ENCODE measurements at places on chromosomes 2 and 18.

DNA sequence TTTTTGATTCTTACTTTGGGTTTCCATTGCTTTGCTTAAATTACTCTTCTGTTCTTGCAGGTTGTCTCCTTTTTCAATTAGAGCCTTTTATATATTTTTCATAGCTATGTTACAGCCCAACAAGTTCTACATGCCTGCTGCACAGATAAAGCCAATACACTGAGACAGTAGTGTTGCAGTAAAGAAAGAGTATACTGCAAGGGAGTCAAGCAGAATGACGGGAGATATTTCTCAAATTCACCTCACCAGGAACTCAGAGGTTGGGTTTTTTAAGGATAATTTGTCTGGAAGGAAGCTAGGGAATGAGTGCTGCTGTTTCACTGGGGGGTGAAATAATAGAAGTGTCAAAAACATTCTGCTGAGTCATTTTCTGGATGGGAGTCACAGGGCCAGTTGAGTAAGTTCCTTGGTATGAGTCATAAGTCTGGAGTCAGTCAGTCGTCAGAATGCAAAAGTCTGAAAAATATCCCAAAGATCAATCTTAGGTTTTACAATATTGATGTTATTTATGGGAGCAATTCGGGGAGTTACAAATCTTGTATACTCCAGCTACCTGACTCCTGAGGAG lies 193.0 kb upstream of the RGPD4 start:
- no peak for DNase-seq

DNA sequence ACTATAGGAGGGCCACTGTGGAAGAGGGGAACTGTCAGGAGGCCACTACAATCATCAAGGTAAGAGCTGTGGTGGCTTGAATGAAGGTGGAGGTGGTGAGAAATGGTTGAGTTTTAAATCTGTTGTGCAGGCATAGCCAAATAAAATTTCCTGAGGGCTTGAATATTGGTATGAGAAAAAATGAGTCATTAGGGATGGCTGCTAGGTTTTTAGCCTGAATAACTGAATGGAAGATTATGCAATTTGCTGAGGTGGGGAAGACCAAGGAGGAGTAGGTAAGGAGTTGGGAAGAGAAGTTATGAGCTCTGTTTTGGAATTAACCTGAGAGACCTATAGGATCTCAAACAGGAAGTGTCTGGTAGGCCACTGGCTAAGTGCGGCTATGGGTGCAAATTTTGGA lies 84.0 kb downstream of the KLHL14 start:
- no peak for DNase-seq

DNA sequence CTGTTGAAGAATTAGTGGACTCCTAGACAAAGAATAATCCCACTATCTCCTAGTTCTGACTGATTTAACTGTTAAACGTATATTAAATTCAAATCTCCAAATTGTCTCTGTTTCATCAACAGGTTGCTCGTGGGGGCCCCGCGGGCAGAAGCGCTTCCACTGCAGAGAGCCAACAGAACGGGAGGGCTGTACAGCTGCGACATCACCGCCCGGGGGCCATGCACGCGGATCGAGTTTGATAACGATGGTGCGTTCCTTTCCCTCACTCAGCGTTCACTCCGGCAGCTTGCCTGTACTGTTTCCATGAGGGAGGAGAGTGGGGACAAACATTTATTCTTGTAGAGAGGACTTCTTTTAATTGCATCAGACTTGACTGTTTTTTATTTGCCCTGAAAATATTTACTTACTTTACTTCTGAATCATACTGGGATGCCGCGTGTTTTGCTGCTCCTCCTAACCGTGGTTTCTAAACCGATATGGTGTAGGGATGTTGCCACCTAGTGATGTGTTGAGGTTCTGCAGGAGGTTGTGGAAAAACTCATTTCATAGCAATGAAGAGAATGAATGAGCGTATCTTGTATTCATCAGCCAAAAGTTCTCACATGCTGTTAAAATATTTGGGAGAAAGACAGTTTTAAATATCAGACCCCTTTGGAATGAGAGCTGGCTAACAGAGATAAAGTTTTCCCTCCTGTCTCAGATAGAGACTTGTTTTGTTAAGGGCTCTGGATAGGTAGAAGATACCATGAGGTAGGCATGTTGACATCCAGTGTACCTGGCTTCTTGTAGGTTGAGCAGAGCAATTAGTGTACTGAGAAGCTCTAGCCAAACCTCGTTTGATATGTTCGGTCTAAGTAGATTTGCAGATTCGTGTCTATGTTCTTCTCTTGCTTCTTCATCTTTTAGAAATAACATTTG lies 38.3 kb downstream of the ITGA6 start:
- DNase-seq = peak; percentile 32

GRCh38 chr2:226475650-226476049 lies 324.0 kb downstream of the IRS1 start:
- no peak for DNase-seq

- DNase-seq = no peak
Measured at GRCh38 chr2:74092275-74092674, 55.4 kb downstream of the BOLA3 start.

- no peak for DNase-seq
Measured at GRCh38 chr2:141455211-141455826, 675.5 kb downstream of the LRP1B start.

DNA sequence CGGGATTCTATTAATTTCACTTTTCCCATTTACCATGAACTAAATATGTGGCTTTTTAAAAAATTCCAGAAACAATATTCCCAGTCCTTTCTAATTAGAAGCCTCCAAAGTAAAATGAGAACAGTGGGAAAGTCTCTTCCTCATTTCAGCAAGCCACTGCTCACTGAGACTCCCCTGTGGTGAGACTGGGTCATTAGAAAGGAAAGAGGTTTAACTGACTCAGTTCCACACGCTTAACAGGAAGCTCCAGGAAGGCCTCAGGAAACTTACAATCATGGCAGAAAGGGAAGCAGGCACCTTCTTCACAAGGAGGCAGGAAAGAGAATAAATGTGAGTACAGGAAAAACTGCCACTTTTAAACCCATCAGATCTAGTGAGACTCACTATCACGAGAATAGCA lies 258.9 kb upstream of the CHAC2 start:
- DNase-seq = no peak

- no peak for DNase-seq
Measured at GRCh38 chr2:221205103-221205673, 366.9 kb downstream of the EPHA4 start.

DNA sequence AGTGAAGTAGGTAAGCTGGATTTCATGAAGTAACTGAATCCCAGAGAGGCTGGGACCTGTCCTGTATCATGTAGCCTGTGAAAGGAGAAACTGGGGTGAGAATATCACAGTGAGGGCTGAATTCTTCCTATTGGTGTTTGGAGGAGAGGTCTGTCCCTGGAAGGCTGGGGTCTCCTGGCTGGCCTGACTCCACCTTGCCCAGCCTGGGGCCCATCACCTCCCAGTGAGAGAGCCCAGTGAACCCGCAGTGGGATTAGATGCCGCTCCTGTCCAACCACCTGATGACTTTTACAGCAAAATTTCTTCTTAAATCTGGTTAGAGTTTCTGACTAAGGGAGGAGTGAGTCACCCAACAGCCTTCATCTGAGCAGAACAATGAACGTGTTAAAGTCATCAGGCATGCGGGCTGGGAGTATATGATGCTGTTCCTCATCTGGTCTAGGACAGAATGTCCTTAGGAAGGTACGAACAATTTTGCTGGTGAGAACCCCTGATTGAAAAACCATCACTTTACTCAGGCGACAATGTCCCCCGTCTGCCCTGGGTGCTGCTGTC lies 152.9 kb downstream of the LPIN1 start:
- DNase-seq = no peak

- no peak for DNase-seq
Measured at GRCh38 chr2:62185475-62186155, 10.3 kb upstream of the B3GNT2 start.

GRCh38 chr2:23615216-23616020 lies 230.4 kb downstream of the KLHL29 start:
- no peak for DNase-seq

- DNase-seq = no peak
Measured at GRCh38 chr2:182324665-182325064, 102.2 kb downstream of the PDE1A start.

DNA sequence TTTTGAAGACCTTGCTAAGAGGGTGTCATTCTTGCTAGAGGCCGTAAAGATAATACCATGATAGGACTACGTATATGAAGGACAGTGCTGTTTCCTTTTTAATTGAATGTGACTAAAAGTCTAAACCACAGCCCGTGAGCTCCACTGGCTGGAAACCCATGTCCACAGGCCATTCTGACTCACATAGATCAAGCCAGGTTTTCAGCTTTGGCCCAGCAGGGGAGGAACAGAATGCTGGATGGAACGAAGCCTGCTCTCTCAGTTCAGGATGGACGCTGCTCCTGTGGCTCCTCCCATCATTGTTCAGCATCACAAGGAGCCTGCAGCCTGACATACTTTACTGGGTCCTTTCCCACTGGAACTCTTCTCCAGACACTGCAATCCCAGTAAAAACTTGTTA lies 47.6 kb downstream of the ALPK2 start:
- no peak for DNase-seq

GRCh38 chr2:99183025-99183424 lies 2.0 kb downstream of the MRPL30 start:
- no peak for DNase-seq

DNA sequence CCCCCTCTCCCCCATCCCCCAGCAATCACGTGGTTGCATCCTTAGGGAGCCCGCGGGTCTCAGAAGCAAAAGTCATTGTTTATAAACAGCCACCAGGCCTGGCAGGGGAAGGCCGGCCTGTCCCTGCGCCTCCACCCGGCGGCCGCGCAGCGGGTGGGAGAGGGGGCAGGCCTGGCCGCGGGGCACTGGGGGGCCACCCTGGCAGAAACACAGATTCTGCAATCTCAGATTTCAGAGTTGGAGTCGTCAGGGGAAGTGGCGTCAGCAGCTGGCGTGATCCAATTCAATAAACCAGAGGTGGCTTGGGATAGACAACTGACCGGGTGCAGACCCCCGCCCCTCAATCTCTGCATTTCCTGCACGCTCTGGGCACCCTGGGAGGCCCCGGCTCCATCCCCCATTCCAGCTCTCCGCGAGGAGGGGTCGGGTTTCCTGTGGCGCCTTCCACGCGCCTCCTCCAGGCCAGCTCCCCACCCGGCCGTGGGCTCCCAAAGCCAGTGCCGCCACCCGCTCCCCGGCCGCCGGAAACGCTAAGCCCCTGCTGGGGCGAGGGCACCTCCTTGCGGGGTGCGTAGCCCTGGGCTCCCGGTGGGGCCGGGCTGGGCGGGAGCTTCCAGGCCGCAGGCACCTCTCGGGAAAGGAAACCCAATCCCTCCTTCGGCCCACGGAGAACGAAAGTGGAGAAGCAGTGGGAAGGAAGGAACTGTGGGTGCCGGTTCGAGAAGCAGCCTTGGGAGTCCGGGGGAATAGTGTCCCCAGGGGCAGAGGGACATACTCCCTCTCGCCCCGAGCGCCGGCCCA lies 1.1 kb downstream of the BIN1 start:
- no peak for DNase-seq

DNA sequence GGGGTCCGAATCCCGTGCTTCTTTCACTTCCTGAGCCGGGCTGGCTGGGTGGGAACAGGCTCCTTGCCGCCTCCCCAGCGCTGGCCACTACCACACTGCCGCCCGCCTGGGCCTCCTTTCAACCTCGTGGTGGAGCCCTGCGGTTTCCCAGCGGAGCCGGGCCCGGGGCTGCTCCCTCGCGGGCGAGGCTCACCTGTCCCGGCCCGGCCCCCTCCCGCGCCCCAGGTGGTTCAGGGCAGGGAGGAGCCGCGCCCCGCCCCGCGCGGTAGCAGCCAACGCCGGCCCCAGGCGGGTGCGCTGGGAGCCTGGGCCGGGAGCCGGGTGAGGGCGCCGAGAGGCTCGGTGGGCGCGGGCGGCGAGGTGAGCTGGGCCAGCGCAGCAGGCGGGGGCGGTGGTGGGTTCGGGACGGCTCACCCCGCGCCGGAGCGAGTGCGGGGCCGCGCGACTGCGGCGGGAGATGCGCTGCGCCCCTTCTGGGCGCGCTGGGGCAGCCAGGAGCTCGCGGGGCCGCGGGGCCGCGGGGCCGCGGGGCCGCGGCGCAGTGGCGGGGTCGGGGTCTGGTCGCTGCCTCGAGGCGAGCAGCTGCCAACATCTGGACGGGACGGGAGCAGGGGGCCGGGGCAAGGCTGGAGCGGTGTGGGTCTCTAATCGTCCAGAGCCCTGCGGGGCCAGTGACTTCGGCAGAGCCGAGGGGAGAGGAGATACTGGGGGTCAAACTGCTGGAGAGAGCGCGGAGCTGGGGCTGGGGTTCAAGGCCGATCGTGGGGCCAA lies at the start of gene LYPD6B:
TSS of gene LYPD6B (plus strand) at position 258 of the 771 bp plus-strand sequence. CDS start 92,250 bp downstream, outside the sequence.
- no peak for DNase-seq

DNA sequence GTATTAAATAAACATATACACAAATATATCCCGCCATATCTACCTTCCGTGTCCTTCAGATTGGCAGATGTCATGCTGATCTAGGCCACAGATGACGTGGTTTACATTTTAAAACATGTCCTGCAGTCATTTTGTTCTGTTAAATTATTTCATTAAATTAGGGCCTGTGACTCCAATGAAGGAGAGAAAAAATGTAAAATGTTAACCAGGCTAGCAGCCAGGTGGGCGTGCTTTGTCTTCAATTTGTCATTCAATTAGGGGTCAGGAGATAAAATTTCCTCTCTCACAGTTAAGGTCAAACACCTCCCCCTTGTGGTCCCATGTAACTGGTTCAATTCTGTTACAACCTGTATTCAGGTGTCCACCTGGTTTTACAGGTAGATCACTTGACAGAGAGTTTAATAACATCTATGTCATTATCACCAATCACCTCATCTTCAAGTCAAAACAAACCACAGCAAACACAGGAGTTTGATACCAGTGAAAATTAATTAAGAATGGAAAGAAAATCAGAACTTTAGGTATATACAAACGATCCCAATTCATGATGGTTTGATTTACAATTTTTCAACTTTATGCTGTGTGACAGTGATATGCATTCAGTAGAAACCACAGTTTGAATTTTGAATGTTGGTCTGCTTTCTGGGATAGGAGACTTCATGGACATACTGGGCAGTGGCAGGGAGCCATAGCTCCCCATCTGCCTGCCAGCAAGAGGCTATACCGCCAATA lies 339.4 kb downstream of the CMPK2 start:
- no peak for DNase-seq

GRCh38 chr18:31632356-31632755 lies 40.7 kb downstream of the TTR start:
- no peak for DNase-seq

DNA sequence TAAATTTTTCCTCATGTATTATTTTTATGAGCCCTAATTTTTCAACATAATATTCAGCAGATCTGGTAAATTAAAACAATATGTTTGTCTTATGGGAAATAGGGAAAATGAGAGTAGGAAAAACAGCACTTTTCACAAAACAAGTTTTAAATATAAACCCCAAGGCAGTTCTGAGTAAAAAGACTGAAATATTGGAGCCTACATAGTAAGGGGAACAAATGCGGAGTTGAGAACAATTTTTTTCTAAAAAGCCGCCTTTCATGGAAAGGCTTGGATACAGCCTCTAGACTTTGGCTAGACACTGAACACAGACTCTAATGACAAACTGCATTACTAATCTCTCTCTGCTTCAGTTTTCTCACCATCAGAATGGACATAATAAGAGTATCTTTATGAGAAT lies 174.1 kb downstream of the NOL4 start:
- no peak for DNase-seq

DNA sequence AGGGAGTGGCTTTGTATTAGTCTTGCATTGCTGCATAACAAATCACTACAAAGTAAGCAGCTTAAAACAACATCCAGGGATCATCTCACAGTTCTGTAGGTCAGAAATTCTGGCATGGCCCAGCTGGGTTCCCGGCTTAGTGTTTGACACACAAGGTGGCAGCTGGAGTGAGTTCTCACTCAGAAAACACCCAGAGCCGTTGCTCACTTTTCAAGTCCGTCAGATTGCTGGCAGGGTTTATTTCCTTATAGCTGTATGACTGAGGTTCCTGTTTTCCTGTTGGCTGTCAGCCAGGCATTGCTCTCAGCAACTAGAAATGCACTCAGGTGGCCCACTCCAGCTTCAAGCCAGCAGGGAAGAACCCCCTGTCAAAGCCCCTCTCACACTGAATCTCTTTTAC lies 324.1 kb downstream of the CCDC178 start:
- no peak for DNase-seq
